ENCODE measurements at places on chromosomes 7 and 10.

- DNase-seq: no peak
These were observed 85.4 kb downstream of the GPR26 start for GRCh38 chr10:123751342-123752134.

DNA sequence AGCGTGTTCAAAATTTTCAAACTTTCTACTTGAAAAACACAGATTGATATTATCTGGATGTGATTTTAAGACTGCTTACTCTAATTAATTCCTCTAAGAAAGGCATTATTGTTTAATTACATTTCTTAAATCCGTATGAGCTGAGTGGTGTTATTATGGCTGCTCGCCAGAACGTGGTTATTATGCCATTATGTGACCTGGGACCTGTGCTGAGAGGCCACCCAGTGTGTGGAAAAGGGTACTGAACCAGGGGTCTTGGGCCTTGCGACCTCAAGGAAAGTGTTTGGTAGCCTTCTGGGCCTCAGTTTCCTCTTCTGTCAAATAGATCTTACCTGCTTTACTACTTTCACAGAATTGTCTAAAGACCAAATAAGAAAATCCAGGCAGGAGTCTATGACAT, 15.4 kb downstream of the LGI1 start:
- DNase-seq: no peak

DNA sequence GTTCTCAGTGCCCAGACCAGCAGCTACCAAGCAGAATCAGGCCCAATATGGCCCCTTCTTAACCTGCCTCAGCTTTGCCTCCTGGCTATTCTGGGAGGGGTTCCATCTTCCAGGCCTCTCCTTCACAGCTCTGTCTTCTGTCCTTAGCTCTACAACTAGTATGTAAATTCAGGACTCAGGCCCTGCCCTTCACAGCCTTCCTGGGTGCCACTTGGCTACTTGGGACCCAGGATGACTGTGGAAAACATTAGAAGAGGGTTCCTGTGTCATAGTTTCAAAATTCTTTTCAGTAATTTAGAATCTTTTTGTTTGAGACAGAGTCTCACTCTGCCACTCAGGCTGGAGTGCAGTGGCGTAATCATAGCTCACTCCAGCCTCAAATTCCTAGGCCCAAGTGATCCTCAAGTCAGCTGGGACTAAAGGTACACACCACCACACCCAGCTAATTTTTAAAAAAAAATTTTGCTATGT, 33.2 kb upstream of the PAPSS2 start:
- DNase-seq: no peak

GRCh38 chr7:93054975-93055374, 62.8 kb downstream of the SAMD9 start:
- DNase-seq: no peak

DNA sequence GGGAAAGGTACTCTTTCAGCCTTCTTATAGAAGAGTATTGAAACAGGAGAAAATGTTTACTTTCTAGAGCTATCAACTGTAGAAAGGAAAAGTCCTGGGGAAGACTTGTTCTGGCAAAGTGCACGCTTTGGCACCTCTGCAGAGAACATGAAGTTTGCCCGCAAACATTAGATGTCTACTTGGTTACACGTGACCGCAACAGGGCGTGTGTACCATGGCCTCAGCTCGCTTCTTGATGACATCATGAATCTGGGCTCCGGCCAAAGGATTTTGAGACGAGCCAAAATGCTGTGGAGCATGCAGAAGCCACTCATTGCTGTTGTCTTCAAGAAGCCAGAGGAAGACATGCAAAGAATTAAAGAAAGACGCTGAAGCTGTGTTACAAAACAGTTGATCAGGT, 8.6 kb upstream of the TAS2R60 start:
- DNase-seq: no peak

DNA sequence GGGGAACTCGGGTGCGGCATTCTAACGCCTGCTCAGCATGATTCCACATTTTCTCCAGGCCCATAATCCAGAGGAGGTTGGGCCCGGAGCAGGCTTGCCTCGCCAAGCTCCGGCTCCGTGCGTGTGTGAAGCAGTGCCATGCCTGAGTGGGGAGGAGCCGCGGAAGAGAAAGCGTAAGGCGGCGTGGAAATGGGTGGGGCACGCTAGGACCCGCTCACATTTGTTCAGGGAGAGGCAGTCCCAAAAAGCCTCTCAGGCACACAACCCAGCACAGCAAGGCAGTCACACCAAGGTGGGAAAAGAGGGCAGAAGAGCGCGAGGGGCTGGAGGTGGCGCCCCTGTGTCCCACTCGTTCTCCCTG, 695 bp upstream of the VDAC2 start:
- peak; percentile 68 for DNase-seq

GRCh38 chr7:157411580-157411979, 74.8 kb downstream of the DNAJB6 start:
- DNase-seq: no peak

GRCh38 chr7:836429-836828, 4.2 kb downstream of the SUN1 start:
- no peak for DNase-seq

GRCh38 chr7:26944501-26945358, 80.3 kb upstream of the SKAP2 start:
- DNase-seq: no peak

GRCh38 chr7:4815121-4815520, 39.7 kb downstream of the AP5Z1 start:
- DNase-seq: no peak

DNA sequence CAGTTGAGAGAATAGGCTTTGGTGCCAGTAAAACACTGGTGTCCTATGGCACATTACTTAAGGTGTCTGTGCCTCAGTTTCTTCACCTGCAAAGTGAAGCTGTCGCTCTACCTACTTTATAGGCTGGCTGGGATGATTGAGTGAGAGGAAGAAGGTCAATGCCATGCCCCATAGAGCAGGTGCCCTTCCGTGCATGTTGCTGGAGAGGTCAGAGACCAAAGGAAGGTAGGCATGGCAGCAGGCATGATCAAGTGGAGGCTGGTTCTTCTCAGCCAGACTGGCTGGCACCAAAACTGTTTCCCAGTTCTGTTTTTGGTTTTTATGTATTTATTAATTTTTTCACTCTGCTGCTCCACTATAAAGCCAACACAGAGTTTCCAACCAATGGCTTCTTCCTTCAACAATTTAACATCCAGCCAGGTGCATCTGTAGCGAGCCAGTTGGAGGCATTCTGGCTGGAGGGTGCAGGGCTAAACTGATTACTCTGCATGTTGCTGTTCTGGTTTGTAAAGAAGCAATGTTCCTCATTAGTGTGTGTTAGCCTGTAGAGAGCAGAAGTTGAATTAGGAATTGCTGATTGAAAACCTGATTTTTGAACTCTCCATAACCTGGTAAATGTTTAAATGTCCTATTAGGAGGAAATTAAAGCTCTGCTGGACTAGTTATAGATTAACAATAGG, 144.3 kb upstream of the TNS3 start:
- DNase-seq: no peak

GRCh38 chr10:110512461-110513187, 14.9 kb downstream of the DUSP5 start:
- DNase-seq: no peak

GRCh38 chr7:7177044-7177517, 5.3 kb upstream of the C1GALT1 start:
- DNase-seq: no peak

DNA sequence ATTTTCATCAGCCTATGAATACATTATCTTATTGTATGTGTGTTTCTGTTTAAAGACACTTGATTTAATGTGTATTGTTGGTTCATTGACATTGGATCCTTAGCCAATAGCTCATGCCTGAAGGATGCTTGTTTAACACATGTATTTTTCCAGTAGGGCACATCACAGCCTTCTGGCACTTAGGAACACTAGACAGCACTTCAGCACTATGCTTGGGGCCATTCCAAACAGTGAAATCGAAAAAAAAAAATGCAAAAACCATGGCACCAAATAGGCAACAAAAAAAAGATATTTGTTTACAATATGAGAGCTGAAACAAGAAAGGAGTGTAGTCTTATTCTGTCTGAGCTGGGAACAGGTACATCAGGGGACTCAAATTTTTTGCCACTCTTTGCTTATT, 262.8 kb downstream of the SLC25A13 start:
- no peak for DNase-seq

- DNase-seq: peak; percentile 46
These were observed 73.4 kb upstream of the KCNMA1 start for GRCh38 chr10:77710759-77711682.

- no peak for DNase-seq
These were observed 16.7 kb downstream of the CLEC2L start for GRCh38 chr7:139540203-139540602.

DNA sequence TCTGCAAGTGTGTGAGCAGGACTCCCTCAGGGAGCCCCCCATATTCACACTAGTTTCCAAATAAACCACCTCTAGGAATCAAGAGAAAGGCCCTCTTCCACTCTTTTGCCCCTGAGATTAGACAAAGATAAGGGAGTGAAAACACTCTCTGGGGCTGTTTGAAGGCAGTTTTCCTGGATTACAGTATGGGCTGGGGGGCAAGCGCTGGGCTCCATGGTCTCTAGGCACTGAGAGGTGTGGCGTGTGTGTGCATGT, 1.0 kb downstream of the AQP1 start:
- DNase-seq: no peak

- DNase-seq: no peak
These were observed 603.3 kb upstream of the IGFBP3 start for GRCh38 chr7:46524350-46524749.

DNA sequence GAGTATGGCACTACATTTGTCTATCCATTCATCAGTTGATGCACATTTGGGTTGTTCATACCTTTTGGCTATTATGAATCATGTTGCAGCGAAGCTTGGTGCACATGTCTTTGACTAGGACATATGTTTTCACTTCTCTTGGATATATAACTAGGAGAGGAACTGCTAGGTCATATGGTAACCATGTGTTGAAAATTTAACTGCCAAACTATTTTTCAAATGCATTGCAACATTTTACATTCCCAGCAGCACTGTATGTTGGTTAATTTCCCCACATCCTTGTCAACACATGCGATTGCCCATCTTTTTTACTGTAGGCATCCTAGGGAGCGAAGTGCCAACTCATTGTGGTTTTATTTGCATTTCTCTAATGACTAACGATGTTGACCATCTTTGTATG, 183.4 kb downstream of the PRKCQ start:
- no peak for DNase-seq
